Osteocyte (in vitro differentiated cells): ENCODE measurements at places on chromosomes 13 and 19. TPM values are rescaled to one million over a fixed set of nuclear protein-coding genes. Genes with fewer than 3 reads are reported as not detected.

GRCh38 chr19:3800996-3801395 lies 14.8 kb upstream of the MATK start:
- no peak for DNase-seq

GRCh38 chr19:54493967-54494585 lies 8.6 kb upstream of the LAIR2 start:
- no peak for DNase-seq

- DNase-seq = no peak
Measured at GRCh38 chr13:53129864-53130393, 101.3 kb downstream of the OLFM4 start.

- no peak for DNase-seq
Measured at GRCh38 chr13:62167650-62168172, 752.1 kb upstream of the PCDH20 start.

GRCh38 chr13:33053397-33054066 lies 37.3 kb downstream of the KL start:
- no peak for DNase-seq

ZNF814 gene
- total RNA-seq = 17.2 and 18.0 TPM in 2 replicates

CCDC122 gene
- 9.4 and 12.4 TPM in 2 replicates for total RNA-seq

LRRC8E gene
- 3.3 and 3.5 TPM in 2 replicates for total RNA-seq
